ENCODE measurements at places on chromosomes 11 and 22.

DNA sequence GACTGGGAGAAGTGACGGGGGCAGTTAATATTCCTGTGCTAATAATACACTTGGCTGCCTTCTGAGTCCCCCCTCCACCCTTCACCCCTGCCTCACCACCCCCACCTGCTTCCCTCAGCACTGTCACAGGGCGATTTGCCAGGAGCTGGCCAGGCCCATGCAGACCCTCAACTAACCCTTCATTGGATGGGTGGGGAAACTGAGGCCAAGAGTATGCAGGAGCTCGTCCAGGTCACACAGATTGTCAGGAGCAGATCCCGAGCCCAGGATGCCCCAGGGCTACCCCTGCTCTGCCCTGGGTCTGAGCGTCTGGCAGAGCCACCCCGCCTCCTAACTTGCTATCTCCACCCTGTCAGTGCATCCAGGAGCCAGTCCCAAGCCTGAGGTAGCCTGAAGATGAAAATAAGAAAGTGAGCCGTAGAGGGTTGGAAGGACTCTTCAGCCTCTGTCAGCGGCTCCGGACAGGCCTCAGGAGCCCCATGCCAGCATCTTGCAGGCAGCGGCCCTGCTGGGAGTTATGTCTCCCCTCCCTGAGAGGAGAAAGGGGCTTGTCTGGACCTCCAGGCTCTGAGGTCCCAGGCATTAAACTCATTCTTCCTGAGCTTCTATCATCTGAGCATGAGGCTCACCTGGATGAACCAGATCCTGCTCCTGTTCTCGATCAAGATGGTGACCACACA, 6.2 kb downstream of the TPBGL start:
- DNase-seq = no peak

- DNase-seq = no peak
These were observed 448.3 kb upstream of the DDI1 start for GRCh38 chr11:103587901-103588788.

DNA sequence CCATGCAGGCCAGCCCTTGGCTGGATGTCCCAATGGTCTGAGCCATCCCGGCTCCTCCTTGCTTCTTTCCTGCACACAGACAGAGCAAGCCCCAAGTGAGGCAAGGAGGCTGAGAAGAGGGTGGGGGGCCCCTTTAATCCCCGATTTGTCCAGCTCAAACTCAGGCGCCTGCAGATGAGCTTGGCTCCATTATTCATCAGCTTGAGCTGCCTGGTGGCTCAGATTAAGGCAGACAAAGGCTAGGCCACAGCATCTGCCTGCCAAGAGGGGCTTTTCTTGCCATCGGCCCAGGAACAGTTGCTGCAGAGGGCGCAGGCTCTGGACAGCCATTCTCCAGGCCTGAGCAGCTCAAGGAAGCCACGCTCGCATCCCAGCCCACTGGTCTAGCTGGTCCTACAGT, 35.4 kb downstream of the LMO1 start:
- no peak for DNase-seq

DNA sequence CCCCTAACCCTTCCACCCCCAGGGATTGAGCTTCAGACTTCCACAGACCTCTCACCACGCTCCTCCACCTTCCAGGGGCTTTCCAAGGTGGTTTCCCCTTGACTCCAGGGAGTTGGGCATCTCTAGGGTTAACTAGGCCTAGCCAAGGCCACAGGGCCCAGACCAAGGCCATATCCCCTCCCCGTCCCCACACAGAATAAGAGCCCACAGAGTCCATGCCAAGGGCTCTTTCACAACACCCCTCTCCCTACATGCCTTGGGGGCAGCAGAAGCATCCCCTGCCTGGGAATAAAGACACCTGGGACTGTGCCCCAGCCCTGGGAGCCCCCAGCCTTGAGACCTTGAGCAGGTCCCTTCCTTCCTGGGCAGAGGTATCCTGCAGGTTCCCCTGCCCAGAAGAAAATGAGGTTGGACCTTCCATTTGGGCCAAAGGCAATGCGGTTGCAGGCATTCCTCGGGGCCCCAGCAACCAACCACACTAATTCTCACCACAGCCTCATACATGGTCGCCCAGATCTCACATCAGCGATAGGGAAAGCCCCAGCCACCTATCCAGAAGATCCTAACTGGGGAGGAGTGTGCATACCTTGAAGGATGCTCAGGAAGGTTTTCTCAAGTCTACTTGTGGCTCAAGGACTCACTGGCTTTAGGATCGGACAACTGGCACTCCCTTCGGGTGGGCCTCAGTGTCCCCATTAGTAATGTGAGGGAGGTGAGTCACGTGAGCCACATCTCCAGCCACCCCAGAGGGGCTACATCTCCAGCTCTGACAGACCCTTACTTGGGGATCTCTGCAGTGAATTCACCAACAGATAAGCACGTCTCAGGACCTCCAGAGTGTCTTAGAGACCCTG, 1.7 kb downstream of the GDPD5 start:
- no peak for DNase-seq

DNA sequence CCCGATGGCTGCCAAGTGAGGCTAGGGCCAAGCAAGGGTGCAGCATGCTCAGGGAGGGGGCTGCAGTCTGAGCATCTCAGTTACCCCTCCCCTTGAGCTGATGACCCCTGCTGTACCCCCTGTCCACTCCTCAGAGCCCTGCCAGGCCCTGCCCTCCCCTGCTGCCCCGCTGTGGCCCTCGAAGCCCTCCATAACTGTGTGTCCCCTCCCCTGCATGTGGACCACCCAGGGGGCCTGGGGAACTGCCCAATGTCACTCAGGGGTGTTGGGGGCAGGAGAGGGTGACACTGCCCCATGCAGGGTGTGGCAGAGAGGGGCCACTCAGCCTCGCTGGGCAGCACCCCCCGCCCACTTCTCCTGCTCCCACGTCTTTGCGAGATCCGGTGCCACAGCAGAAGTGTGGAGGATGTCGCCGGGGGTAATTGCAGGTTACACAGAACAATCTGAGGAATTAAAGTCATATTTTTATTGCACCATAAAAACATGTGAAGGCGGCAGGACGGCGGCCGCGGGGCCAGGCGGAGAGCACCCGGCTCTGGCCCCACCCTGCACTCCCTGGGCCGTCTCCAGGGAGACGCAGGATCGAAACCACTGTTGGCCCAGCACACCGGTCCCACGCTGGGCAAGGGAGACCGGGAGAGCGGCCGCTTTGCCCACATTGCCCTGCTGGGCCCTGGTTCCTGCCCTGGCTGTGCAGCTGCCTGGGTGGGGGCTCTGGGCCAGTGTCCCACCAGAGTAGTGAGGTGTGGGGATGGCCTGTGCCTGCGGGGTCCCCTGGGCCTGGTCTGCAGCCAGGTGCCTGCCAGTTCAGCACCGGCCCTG, 18.7 kb upstream of the GNB1L start:
- no peak for DNase-seq

GRCh38 chr22:30984317-30984716, 15.3 kb downstream of the TUG1 start:
- no peak for DNase-seq

- DNase-seq = no peak
These were observed 151.4 kb downstream of the MSANTD4 start for GRCh38 chr11:105870516-105871113.
